ENCODE measurements at places on chromosomes 1 and 21.

GRCh38 chr1:98975810-98976209, 28.9 kb downstream of the PLPPR5 start:
- no peak for DNase-seq

DNA sequence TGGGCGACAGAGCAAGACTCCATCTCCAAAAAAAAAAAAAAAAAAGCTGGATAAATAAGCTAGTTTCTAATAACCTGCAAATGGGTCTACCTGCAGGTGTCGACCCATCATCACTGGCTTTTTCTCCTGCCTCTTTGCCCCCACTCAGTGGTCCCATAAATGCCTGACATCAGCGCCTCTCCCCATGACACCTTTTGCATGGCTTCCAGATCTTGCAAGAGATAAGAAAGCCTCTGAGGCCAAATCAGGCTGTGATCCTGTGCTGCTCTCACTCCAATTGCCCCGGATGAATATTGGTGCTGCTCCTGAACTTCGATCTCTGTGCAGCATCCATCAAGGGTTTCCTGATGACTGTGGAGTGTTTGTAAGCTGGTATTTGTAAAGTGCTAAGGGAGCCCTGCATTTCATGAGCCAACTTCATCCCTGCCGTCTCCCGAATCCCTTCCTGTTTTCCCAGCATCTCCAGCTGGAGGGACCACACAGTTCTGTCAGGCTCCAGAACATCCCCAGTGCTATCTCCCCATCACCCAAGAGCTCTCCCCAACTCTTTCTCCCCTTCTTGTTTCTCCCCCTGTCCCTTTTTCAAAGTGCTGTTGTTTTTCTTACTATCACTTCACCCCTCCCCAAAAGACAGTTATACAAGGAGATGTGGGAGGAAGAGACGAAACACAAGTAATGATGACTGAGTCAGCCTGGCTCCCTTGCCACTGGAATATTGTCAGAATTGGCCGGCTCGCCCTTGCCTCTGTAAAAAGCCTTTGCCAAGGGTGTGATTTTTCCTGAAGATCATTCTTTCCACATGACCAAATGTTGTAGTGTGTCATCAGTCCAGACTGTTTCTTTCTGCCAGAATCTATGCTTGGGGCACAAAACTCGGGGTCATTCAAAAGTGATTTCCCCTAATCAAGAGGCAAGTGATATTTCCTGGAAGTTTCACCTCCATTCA, 2.8 kb upstream of the EFHD2 start:
- no peak for DNase-seq

GRCh38 chr1:27618341-27619082, 14.6 kb upstream of the AHDC1 start:
- DNase-seq: no peak

DNA sequence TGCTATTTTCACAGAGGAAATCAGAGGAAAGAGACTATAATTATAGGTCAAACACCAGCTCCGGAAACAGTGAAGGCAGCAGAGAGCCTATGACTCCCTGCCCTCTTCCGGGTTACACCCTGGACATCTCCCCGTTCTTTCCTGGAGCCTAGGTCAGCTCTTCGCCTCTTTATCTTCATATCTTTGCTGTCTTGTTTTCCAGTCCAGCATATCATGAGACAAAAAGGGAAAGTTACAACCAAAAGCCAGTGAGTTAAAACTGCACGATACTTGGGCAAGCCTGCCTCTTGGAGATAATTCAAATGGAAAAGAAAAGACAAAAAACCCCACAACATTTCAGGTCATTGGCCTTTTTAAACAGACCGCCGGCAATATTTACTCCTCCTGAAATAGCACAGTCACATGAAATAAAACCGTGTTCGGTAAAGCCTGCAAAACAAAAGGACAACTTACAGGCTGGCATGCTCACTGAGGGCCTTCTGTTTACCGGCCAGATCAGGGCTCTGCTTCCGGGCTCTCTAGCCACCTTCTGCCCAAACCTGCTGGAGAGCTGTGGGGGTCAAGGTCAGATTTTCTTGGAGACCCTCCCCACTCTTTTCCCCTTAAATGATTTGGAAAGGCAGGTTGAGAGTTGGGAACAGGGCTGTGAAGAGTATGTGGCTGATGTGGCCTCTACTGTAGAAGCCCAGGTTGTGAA, 42.8 kb upstream of the PPP2R5A start:
- DNase-seq: no peak

- no peak for DNase-seq
Measured at GRCh38 chr21:41371685-41372030, 9.8 kb downstream of the MX2 start.

- no peak for DNase-seq
Measured at GRCh38 chr1:14220811-14221210, 377.7 kb upstream of the KAZN start.

- no peak for DNase-seq
Measured at GRCh38 chr1:67314696-67315095, 7.0 kb downstream of the IL12RB2 start.

DNA sequence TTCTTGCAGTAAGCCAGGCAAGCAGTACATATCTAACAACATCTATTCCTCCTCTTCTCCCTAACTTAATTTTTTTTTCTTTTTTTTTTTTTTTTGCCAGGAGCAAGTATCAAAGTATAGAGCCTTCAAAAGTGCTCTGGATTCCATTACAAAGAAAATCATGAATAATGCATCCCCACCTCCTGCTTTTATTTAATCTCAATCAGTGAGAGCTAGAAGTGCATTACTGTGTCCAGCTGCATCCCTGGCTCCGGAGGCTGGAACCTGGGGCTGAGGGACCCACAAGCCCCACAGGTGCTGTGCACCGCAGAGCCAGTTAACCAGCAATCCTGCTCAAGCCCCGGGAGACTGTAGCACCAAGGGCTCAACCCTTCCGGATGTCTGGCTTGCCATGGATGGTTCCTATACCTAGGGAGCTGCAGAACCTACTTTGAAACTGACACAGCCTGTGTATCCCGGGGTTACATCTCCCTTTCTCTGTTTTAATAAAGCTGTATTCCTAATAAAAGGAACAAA, 455.9 kb upstream of the RUNX1 start:
- no peak for DNase-seq

DNA sequence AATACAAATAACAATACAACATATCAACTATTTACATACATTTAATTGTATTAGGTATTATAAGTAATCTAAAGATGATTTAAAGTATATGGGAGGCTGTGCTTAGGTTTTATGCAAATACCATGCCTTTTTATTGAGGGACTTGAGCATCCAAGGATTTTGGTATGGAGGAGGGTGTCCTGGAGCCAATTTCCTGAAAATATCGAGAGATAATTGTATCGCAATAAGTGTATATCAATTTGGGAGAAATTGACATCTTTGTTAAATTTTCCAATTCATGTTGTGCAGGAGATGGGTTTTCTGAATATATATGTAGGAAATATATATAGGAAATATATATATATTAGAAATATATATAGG, 63.5 kb downstream of the ATP1A1 start:
- no peak for DNase-seq

DNA sequence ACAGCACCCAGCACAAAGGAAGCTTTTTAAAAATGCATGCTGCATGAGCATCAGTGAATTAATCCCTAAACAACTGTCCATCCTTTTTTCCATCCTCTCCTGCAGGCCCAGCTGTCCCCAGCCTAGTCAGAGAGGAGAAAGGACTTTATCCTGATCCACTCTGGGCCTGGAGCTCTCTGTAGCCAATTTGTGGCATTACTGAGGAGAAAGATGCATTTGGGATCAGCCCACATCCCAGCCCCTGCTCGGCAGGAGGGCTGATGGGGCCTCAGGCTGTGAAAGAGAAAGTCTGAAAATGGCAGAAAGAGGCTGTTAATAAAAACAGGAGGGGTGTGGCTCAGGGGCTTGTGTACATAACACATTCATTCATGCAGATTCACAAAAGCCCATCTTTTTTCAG, 37.5 kb upstream of the ATP2B4 start:
- DNase-seq: no peak

GRCh38 chr1:9654051-9654833, 2.7 kb downstream of the PIK3CD start:
- no peak for DNase-seq

DNA sequence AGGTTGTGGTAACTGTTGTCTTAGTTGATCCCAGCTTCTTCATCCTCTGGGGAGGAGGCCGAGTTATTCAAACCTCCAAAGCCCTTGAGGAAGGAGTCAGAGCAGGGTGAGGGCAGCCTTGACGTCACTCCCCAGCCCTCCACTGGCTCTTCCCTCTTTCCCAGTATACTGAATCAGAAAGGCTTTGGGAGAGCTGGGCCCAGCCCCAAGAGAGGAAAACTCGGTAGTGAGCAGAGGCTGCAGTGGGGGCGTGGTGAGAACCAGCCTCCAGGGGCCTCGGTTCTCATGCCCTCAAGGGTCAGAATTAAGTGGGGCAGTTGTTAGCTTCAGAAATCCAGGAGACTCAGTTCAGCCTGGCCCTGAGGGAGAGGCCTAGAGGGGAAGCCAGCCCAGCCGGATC, 1.8 kb upstream of the GJA4 start:
- no peak for DNase-seq

DNA sequence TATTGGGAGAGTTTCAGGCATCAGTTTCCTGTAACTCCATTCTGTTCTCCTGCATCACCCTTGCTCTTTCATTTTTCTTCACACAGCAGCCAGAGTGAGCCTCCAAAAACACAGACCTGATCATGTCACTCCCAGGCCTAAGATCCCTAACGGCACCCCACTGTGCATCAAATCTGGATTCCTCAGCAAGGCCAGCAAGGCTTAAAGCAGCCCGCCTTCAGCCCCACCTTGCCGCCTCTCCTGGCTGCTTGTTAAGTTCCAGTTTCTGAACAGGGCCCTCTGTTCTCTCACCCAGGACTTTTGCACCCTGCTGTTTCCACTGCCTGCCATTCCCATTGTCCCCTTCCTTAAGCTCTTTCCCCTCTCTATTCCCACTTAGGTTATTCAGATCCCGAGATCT, 29.3 kb downstream of the C1orf116 start:
- no peak for DNase-seq

DNA sequence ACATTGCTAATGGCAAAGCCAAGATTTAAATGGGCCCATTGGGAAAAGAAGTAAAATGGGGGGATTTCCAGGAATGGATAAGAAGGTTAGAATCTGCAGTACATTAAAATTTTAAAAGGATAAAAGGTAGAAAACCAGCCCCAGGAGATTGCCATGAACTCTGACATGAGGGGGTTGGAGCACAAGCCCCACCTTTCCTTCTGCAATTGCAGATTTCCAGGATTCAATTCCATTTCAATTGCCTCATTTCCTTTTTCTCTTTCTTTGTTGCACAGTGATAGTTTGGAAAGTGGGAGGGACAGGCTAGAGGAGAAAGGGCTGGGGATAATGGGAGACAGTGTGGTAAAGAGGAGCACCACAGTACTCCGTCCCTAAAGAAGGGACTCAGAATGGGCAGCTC, 238.5 kb upstream of the RAB4A start:
- DNase-seq: no peak

- no peak for DNase-seq
Measured at GRCh38 chr1:181718034-181718433, 234.7 kb downstream of the CACNA1E start.

DNA sequence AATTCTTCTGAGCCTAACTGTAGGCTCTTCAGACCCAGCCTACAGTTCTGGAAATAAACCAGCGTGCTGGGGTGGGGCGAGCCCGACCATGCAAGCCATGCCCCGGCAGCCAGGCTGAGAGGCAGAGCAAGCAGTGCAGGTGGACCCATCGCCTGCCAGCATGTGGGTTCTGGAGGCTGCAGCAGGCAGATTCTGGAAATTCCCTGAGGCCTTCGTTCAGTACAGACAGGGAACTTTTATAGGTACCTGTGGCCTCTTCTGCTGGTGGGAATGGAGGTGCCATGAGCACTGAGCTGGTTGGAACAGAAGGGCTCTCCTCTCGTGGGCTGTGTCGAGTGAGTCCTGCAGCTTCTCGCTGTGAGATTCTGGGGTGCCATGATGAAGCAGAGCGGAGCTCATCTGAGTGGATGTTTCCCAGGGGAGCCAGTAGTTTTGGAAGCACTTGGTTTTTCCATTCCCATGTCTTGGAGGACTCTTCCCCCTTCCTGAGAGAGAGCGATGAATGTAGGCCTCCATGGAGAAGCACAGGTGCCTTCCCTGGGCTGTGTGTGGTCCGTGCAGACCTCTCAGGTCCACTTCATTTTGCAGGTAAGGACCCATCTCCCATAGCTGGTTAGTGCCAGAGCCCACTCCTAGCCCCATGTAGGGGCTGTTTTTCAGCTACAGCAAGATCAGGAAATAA, 94.1 kb downstream of the PCBP3 start:
- no peak for DNase-seq

DNA sequence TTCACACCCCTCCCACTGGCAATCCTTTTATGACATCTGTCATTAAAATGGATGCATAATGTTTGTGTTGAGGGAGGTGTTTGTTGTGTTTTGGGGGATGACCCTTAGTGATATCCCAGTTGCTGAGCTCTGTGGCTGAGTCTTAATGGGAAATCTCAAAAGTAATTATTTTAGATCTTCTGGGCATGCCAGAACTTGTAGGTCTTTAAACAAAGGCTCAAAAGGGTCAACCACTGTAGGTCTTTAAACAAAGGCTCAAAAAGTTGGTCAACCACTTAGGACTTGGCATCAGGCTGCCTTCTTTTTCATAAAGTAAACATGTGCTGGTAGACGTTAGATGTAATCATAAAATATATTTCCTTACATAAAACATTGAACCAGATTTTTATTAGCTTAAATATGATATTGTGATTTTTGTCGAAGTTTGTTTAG, 78.0 kb downstream of the CDC14A start:
- DNase-seq: no peak

- no peak for DNase-seq
Measured at GRCh38 chr1:12617511-12617900, 504 bp downstream of the DHRS3 start.

DNA sequence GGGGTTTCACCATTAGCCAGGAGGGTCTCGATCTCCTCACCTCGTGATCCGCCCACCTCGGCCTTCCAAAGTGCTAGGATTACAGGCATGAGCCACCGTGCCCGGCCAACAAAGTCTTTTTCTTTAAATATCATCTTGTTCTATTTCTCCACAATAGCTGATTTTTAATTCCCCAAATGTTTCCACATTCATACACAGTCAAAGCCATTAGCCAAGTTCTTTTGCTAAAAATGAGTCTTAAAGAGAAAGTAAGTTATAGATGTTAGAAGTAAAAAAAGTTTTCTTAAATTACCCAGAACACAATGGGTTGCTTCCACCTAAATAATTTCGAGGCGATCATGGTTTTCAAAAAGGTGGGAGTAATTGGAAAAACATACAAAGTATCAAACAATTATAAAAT, 30.6 kb downstream of the C2CD2 start:
- no peak for DNase-seq

DNA sequence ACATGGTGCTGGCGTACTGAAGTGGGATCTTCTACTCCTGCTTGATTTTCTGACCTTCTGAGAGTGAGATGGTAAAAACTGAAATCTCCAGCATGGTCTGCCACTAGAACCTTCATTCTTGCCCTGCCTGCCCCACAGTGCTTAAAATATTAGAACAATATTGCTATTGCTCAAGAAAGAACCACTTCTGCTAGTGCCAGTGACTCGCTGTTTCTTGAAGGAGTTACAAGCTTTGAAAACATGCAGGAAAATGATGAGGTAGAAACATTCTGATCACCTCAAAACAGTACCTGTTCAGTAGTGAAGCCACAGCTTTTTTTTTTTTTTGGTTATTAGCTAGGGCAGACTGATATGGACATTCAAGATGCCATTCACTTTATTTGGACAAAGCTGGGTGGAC, 95.3 kb downstream of the BACH1 start:
- no peak for DNase-seq

Measured in activated CD8-positive, alpha-beta memory T cell treated with anti-CD3 and anti-CD28 coated beads for 1 hour (primary cell).